ENCODE measurements at places on chromosomes 11 and 22.

DNA sequence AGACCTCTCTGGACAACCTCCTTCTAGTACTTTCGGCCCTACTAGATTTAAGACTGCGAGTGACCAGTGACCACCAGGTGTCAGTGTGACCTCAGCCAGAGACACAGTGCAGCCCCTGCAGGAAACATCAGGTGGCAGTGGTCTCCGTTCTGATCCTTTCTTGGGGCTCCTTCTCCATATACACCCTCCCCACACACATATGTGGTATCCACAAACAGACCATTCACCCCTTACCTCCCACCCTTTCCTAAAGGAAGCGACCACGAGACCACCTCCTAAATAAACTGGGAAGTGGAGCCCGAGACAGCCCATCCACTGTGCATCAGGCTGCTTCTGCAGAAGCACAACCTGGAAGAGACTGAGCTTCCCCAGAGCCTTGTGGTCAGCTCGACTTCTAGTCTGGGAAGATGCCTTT lies 38.5 kb upstream of the CYP2D6 start:
- no peak for DNase-seq

DNA sequence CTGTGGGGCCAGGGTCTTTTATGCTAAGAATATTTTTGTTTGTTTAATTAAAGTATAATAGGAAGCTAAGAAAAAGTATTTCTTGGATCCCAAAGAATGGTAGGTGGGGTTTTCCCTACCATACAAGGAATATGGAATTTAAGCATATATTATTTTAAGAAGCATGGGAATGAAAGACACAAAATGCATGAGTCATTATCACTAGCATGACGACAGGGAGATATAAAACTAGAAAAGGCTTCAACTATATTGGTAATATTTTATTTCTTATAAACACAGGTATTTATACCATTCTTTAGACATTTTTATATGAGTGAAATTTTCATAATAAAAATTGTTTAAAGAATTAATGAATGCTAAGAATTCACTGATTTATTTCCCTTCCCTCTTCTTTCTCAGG lies 39.3 kb upstream of the SOX6 start:
- no peak for DNase-seq

DNA sequence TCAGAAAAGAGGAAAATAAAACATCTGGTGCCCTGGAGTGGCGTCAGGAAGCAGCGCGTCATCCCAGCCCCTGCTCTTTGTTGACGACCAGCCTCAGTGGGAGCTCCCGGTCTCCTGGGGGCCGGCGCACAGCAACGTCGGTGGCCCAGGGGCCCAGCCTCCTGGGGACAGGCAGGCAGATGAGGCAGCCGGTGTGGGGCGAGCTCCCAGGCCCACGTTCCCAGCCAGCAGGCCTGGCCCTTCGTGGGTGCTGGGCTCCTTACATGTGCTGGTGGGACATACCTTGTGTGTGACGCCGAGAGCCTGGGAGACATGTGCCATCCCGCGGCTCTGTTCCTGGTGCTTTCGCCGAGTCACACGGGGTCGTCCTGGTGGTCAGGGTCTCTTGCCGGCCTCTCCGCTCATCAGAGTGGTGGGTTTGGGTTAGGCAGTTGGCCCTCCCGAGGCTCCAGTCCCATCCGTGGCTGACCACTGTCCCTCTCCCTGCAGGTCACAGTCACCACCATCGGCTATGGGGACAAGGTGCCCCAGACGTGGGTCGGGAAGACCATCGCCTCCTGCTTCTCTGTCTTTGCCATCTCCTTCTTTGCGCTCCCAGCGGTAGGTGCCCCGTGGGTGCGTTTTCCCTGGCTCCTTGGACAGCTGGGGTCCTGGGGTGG lies 116.7 kb downstream of the KCNQ1OT1 start:
- no peak for DNase-seq

GRCh38 chr22:28562324-28562723 lies 117.3 kb downstream of the TTC28 start:
- no peak for DNase-seq

- no peak for DNase-seq
Measured at GRCh38 chr22:36160499-36160942, at the start of gene APOL3. Gene APOL3 (minus strand): TSS chr22:36160755. CDS start chr22:36149055, 11,700 bp downstream.

- DNase-seq = no peak
Measured at GRCh38 chr22:39422101-39422500, 22.5 kb downstream of the TAB1 start.

- DNase-seq = no peak
Measured at GRCh38 chr11:66360406-66361073, 11.0 kb downstream of the SLC29A2 start.

GRCh38 chr11:124745835-124746620 lies 6.0 kb downstream of the VSIG2 start:
- no peak for DNase-seq

- DNase-seq = no peak
Measured at GRCh38 chr11:128936606-128937251, 5.9 kb downstream of the TP53AIP1 start.

DNA sequence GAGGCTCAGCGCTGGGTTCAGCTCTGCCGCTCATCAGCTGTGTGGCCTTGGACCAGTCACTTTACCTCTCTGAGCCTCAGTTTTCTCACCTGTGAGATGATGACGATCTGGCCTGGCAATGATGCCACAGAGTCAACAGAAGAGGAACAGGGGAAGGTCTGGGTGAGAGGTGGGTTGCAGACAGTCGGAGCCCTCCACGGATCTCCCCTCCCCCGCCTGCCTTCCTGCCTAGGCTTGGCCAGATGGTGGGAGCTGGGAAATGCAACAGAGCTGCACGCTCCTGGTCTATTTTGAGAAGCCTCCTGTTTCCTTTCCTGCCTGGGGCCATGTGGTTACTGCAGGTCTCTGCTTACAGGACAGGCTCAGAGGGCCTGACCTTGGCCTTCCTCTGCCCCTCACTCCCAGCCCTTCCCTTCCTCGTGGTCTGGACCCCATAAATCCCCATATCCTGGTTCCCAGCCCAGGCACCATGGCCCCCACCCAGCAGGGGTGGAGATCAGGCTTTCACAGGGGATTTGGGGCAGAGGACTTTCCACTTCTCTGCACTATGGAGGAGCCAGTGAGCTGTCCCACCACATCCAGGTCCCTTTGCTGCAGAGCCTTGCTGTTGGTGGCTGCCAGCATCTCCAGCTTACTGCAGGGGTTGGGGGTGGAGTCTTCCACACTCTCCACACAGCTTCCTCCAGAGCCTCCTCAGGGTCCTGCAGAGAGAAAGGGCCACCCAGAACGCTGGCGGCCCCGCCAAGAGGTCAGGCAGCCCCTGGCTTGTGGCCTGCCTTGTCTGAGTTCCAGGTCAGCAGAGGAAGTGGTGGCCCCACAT lies 46.9 kb downstream of the C11orf96 start:
- no peak for DNase-seq

- DNase-seq = no peak
Measured at GRCh38 chr11:130831506-130831905, 84.8 kb downstream of the SNX19 start.

GRCh38 chr11:24511511-24511910 lies 14.7 kb downstream of the LUZP2 start:
- DNase-seq = no peak

DNA sequence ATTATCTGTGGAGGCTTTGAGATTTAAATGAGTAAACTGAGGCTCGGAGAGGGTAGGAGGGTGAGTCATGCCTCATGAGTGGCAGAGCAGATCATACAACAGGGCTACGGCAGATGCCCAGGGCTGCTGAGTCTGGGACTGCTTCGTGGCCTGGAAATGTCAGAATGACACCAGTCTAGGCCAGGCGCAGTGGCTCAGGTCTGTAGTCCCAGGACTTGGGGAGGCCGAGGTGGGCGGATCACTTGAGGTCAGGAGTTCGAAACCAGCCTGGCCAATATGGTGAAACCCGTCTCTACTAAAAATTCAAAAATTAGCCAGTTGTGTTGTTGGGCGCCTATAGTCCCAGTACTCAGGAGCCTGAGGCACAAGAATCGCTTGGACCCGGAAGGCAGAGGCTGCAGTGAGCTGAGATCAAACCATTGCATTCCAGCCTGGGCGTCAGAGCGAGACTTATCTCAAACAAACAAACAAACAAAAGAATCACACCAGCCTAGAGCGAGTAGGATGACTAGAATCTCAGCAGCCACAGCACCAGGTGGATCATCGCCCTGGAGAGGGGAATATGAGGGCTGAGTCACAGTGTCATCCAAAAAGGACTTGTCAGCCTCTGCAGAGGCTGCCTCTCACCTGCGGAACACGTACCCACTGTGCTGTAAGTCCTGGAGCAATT lies 48.6 kb upstream of the ADA2 start:
- DNase-seq = no peak

DNA sequence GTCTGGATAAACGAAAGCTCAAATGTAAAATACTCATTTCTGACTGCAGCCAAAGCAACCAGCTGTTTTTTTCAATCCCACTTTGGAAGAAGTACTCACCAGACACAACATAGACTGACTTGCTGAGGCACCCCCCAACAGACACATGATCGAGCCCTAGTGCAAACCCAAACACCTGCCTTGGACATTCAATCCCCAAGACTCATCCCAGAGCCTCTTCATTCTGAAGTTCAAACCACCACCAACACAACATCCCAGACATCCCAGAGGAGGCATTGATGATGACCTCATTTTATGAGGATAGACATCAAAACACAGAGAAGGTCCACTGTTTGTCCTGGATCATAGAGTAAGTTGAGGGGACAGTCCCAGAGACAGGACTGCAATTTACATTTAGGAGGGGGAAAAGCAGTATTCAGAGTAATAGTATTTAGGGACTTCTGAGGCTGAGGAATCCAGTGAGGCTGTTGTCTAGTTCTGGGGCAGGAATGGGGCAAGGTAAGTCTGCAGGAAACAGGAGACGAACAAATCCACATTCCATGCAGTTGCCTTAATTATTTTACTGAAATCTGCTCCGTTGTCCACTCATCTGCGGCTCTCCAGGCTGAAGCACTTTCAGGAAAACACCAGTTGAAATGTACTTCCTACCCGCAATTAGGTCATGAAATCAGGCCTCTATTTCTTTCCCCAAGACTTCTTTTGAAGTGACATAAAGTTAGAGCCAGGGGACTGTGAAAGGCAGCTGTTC lies 54.8 kb downstream of the CLPB start:
- no peak for DNase-seq

DNA sequence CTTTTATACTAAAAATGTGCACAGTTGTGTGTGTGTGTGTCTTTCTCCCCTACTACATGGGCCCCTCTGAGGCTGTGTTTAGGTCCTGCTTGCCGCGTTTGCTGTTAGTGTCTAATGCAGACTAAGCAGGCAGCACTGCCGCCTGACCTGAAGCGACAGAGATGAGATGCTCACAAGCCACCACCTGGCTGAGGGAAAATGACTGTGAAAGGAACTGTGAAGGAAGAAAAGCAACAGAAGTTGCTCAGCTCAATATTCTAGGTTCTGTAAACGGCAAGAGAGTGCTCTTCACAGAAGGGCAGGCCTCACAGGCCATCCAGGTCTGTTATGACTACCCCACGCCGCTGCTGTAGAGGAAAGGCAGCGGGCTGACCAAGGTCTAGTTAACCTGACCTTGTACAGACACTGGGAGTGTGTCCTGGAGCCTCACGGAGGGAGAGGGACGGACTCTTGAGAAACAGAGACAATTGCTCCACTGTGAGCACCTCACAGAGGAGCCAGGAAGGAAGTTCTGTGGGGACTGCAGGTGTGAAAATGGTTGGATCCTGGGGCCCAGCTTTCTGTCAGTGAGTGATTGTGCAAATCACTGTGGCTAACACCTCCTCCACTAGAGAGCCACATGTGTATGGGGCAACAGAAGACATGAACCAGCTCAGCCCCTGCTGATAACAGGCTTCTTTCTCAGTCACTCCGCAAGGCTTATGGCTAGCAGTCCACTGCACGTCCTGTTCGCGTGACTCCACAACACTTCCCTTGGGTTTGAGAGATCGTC lies 31.3 kb upstream of the YPEL1 start:
- no peak for DNase-seq

- no peak for DNase-seq
Measured at GRCh38 chr11:76723548-76723947, 53.0 kb upstream of the LRRC32 start.

- no peak for DNase-seq
Measured at GRCh38 chr11:80613655-80614054, 1172.8 kb upstream of the TENM4 start.

DNA sequence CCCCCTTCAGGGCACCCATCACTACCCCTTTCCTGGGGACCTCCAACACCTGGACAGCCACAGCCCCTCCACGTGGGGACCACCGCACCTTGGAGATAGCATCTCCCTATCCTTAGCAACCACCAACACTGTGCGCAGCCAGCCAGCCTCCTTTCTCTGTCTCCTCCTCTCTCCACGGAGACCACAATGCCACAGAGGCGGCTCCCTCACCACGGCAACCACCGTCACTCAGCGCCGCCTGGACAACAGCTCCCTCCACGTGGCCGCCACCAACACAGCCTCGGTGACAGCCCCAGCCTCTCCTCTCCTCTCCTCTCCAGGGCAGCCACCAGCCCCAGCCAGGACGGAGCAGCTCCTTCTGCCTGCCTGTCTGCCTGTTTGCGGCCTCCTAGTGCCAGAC lies 10.5 kb downstream of the ELFN2 start:
- no peak for DNase-seq

DNA sequence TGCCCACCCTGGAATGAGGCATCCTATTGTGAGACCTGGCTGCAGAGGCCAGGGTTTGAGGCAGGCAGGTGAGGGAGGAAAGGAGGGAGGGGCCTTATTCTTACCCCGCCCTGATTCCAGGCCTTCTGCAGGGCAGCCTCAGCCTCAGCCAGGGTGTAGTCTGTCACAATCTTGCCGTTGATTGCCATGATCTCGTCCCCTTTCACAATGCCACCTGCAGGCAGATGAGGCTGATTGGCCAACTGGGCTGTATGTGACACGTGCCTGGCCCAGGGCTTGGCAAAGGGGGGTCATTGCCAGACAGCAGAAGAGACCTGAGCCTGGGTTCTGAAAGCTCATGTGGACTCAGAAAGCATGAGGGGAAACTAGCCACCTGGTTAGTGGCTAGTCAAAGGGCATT lies 21.4 kb upstream of the ABCC8 start:
- peak; percentile 57 for DNase-seq

DNA sequence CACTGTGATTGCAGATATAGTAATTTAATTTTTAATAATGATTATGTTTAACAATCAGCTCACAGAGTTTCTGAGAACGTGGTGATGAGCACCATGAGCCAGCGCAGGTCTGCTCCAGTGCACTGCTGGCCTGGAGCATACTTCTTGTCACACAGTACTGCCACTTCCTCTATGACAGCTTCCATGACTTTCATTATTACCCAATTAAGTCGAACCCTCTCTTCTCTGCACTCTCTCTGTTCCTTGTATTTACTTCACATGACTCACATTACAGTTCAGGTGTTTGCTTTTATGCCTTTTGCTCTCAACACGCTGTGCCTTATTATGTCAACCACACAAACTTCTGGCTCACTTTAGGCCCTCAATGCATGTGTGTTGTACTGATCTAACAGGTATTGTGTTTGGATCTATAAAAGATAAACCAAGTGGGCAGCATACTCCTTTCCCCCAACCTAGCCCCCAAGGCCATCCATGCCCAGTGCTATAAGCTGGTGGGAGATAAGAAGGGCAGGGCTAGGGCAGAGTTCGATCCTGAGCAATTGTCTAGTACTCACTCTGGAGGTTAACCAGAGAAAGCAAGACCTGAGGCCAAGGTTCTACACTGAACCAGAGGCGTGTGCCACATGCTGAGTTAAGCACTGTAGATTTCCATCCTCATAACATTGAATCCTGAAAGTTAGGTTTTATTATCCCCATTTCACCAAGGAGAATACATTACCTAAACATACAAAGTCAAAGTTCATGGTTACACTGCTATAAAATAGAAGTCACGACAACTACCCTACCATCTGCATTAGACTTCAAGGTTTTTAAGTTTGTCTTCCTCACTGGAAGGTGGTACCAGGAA lies 356.5 kb downstream of the INSC start:
- peak; percentile 60 for DNase-seq

All from NCI-H2029 treated with DMSO at 0.1 percent for 48 hours (cell line).